ENCODE measurements at places on chromosomes 6 and 20.
A peak's percentile ranks its signal among the peaks of the same experiment; 100 is the strongest.

GRCh38 chr20:21518292-21518991 is 4.6 kb upstream of the NKX2-2 start:
- no peak for DNase-seq

- DNase-seq: no peak
Measured at GRCh38 chr6:132651062-132651461, 7.9 kb downstream of the TAAR1 start.

GRCh38 chr6:163449076-163449475 is 34.6 kb downstream of the QKI start:
- DNase-seq: peak; percentile 20

GRCh38 chr6:166786704-166787293 is 159.7 kb upstream of the RPS6KA2 start:
- peak; percentile 83 for DNase-seq

- no peak for DNase-seq
Measured at GRCh38 chr6:3417473-3417872, 39.4 kb downstream of the SLC22A23 start.

GRCh38 chr20:5865604-5866003 is 84.7 kb downstream of the TRMT6 start:
- DNase-seq: no peak

- DNase-seq: peak; percentile 91
Measured at GRCh38 chr6:14711056-14711703, 534.7 kb upstream of the JARID2 start.

- DNase-seq: peak; percentile 55
Measured at GRCh38 chr6:138455746-138456400, 43.4 kb downstream of the NHSL1 start.

- DNase-seq: no peak
Measured at GRCh38 chr20:63935447-63935846, 20.8 kb downstream of the UCKL1 start.

DNA sequence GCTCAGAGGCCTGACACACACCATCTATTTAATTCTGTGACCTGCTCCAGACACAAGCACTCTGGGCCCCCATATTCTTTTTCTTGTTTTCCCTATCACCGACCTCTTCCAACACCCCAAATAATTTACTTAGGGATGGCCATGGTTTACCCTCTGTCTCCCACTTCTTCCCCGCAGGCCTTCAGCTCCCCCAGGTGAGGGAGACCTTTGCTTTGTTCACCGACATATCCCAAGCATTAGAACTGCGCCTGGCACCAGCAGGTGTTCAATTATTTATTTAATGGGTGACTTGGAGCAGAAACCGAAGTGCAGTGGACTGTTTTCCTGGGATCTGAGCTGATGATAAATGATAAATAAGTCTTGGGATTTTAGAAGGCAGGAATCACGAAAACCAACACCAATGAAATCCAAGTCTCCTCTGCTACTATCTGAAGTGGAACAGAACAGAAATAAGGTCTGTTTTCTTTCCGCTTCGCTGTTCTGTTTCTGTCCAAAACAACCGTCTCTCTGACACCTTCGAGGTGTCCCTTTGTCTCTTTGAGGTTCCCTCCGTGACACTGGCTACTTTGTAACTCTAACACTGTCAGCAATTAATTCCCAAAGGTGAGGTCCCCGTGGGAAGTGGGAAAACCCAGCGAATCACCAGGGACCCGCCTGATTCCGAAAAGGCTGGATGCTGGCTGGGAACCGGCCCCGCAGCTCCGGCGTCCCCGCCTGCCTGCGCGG is 1.1 kb upstream of the RIN2 start:
- DNase-seq: no peak

DNA sequence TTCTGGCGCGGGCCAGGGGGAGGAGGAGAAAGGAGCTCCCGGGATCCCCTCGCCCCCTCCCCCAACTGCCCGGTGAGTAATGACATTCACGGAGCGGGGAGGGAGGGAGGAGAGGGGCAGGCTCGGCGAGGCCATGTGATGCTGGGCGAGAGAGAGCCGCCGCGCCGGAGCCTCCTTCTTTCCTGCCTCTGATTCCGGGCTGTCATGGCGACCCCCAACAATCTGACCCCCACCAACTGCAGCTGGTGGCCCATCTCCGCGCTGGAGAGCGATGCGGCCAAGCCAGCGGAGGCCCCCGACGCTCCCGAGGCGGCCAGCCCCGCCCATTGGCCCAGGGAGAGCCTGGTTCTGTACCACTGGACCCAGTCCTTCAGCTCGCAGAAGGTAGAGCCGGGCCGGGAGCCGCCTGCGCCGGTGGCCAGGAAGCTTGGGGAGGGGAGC is at the start of gene GDAP1L1:
Gene GDAP1L1, plus strand, starts transcription at position 178 of the 441 bp plus-strand sequence. Its CDS starts 27 bp downstream, at position 205.
- DNase-seq: peak; percentile 24

DNA sequence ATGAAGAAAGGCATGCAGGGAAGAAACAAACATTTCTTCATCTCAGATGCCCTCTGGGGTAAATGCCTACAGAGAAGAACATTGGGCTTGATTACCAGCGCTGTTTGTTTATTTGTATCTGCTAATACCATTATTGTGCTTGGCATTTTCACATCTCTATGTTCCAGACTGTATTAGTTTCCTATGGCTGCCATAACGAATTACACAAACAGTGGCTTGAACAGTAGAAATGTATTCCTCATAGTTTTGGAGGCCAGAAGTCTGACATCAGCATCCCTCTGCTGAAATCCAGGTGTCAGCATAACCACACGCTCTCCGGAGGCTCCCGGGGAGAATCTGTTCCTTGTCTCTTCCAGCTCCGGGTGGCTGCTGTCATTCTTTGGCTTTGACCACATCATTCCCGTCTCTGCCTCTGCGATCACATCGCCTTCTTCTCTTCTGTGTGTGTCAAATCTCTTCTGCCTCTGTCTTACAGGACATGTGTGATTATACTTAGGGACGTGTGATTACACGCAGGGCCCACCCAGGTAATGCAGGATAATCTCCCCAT is 241.6 kb upstream of the SUPT3H start:
- no peak for DNase-seq

DNA sequence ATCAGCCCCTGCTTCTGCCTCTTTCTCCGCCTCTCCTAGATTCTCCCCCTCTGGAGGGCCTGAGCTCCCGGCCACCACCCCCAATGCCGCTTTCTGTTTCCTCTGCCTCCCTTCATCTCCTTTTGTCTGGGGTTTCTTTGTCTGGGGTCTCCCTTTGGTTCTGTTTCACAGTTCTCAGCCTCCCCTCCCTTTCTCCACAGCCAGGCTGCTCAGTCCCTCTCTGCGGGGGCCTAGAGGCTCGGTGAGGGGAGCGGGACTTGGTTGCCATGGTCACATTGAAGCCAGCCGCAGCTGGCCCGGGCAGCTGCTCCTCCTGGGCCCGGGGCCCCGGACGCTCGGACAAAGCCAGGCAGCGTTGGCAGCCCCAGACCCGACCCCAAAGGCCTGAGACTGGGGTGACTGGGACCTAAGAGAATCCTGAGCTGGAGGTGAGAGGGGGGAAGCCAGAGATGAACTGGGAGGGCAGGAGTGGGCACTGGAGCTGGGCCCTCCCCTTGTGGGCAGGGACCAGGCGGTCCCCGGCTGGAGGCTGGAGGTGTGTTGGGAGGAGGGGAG is 3.5 kb upstream of the DDR1 start:
- no peak for DNase-seq

DNA sequence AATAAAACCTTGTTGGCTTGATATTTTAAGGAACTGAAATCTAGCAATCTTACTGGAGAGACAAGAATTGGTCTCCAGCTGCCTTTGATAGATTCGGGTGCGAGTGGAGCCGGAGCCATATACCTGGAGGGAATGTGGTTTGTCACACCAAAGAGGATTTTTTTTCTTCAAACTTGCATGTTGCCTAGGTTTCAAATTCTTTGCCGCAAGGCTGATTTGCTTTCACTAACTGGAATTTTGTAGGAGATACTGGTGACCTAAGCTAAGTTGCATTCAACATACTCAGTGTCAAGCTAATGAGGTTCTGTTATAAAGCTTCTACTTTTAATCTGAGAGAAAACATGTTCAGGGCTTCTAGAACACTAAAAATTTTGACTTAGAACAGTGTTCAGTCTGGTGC is 39.7 kb upstream of the ASIP start:
- DNase-seq: no peak

- no peak for DNase-seq
Measured at GRCh38 chr6:163201855-163202254, 212.7 kb upstream of the QKI start.

- peak; percentile 73 for DNase-seq
Measured at GRCh38 chr20:32325706-32326503, 32.2 kb upstream of the ASXL1 start.

- DNase-seq: peak; percentile 59
Measured at GRCh38 chr6:170295510-170296422, 4.9 kb upstream of the DLL1 start.

- DNase-seq: no peak
Measured at GRCh38 chr20:20365480-20366161, 2.3 kb upstream of the INSM1 start.

GRCh38 chr6:51166914-51167313 is 348.2 kb downstream of the TFAP2B start:
- no peak for DNase-seq

DNA sequence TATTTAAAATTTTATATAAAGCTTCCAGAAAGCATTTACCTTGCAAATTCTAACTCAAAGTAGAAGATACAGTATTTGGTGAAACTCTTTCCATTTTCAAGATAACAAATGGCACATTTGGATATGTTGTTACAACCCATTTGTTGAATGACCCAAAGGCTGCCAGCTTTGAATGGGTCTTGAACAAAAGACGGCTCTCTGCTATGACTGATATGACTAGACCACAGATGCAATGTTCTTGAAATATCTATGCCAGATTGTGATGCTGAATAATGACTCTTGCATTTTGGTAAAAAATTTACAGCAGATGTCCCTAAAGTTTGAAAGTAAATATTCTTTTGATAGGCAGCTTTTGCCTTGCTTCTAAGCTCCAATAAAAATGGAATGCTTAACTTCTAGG is 99.6 kb downstream of the HTR1B start:
- DNase-seq: no peak

- no peak for DNase-seq
Measured at GRCh38 chr6:43034190-43034525, 12.7 kb downstream of the RRP36 start.

GRCh38 chr20:848193-848592 is 14.7 kb downstream of the FAM110A start:
- no peak for DNase-seq

DNA sequence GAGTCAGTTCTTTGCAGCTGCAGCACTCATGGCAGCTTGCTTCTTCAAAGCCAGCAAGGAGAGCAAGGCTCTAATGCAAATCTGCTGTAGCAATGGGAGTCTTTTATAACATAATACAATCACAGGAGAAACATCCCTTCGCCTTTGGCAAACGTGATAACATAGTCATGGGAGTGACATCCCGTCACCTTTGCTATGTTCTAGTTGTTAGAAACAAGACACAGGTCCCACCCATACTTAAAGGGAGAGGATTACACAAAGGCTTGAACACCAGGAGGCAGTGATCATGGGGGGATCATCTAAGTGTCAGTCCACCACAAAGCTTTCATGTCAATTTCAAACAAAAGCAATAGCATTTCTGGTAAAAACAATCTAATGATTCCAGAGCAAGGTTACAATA is 40.1 kb upstream of the PHACTR2 start:
- no peak for DNase-seq

DNA sequence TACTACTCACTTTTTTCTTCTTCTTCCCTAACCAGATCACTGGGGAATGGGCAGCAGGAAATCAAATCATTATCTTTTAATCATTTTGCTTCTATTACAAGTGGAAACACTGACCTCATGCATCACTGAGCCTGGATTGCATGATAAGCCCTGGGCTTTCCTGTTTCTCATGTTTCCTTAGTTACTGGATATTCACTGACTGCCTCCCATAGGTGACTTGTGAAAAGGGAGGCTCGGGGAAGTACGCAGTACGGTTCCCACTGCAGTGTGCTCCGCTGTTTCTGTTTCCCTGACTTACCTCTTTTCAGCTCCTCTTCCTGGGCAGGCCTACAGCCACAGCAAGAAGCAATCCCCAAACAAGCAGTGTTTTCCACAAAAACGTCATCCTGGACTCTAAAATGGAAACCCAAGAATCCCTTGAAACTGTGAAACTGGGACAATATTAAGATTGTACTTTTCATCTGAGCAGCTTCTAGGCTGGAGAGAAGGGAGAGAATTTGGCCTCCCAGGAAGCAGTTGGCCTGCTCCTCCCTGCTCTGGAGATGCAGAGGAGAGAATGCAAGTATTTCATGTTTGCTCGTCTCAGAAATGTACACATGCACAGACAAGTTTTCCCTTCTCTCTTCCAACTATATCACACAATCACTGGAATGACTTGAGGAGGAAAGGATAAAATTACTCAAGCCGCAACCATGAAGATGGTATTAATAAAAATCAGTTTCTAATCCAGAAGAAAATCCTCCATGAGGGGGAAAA is 13.1 kb downstream of the BTNL2 start:
- DNase-seq: peak; percentile 10

- no peak for DNase-seq
Measured at GRCh38 chr6:101776919-101777350, 383.4 kb downstream of the GRIK2 start.

DNA sequence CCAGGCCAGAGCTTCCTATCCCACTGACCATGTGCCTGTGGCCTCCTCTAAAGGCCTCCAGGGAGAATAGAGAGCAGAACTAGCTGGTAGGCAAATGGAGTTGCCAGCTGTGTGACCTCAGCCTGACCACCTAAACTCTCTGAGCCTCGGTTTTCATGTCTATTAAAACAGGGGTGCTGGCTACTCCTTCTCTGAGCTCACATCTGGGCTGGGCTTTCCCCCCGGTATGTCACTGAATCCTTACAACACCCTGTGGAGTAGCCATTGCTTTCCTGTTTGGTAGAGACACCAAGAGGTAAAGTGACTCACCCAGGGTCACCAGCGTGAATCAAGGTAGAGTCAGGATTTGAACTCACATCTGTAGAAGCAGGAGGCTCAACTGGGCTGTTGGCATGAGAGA is 132.1 kb downstream of the JPH2 start:
- no peak for DNase-seq

DNA sequence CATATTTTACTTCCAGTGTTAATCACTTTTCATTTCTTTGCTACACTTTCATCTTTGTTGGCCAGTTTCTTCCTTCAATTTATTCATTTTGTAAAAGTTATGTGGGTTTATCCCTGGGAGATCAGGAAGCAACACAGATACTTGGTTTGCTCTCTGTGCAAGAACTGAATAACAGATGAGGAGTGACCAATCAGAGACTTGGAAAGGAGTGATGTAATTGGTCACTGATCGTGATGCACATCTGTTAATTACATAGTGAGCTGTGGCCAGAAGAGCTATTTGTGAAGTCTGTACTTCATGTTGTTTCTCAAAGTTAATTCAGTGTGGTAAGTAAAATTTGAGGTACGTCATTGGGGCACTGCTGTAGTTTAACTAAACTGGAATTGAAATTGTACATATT is 21.3 kb downstream of the ANKRD6 start:
- DNase-seq: no peak

GRCh38 chr6:139448998-139449610 is 74.7 kb upstream of the CITED2 start:
- DNase-seq: no peak

DNA sequence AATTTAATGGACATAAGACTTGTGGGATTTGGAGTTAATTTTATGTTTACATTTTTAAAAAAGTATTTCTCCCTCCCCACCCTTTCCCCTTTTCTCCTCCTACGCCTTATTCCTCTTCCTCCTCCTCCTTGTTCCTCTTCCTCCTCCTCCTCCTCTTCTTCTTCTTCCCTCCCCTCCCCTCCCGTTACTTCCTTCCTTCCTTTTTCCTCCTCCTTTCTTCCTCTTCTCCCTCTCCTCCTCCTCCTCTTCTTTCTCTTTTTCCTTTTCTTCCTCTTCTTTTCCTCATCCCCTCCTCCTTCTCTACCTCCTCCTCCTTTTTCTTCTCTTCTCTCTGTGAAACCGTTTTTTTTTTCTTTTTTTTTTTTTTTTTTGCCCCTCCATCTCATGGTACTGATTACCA is 139.6 kb downstream of the EYA4 start:
- DNase-seq: no peak

- no peak for DNase-seq
Measured at GRCh38 chr20:23287354-23288190, 63.0 kb upstream of the NXT1 start.
